ENCODE measurements at places on chromosomes 7 and 10.

- DNase-seq = no peak
Observed at GRCh38 chr10:6999232-6999925, 411.5 kb downstream of the SFMBT2 start.

- DNase-seq = no peak
Observed at GRCh38 chr7:151814400-151815009, 62.4 kb downstream of the PRKAG2 start.

GRCh38 chr7:29557954-29558353, 5.7 kb upstream of the PRR15 start:
- DNase-seq = no peak

GRCh38 chr7:37488163-37488764, 39.6 kb upstream of the ELMO1 start:
- no peak for DNase-seq

DNA sequence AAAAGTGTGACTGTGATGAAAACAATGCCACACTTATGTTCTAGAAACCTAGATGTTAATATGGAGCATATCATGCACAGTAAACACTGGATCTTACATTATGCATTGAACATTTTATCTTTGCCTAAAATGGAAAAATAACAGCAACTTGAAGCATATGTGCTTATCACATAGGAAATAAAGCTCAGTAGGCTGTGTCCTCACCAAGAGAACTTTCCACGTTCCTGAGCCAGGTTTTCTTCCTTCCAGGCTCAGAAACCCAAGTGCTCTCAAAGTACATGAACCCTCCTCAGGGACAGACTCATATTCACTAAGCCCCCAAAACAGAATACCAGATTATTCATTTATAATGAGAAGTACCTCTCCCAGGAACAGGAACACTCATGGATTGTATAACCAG, 79.4 kb upstream of the PRKAR2B start:
- DNase-seq = no peak

GRCh38 chr10:101466016-101466912, 112.3 kb downstream of the BTRC start:
- no peak for DNase-seq

- no peak for DNase-seq
Observed at GRCh38 chr7:424961-425793, 94.5 kb downstream of the PDGFA start.

DNA sequence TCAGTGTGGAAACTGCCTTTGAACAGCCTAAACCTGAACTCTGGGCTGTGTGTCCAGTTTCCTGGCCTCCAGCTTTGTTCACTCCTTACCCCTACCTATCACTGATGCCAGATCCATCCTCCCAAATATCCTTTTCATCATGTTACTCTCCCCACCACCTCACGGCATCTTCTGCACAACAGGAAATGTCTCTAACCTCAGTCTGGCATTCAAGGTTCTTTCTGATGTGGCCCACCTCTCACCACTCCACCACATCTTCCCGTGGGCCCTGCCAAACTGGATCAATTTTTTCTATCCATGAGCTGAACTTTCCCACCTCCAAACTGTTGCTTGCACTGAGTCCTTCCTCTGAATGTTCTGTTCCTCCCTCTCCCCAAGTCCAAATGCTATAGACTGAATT, 35.8 kb upstream of the MAP3K8 start:
- DNase-seq = no peak

- no peak for DNase-seq
Observed at GRCh38 chr10:75150656-75151055, 39.2 kb downstream of the SAMD8 start.

DNA sequence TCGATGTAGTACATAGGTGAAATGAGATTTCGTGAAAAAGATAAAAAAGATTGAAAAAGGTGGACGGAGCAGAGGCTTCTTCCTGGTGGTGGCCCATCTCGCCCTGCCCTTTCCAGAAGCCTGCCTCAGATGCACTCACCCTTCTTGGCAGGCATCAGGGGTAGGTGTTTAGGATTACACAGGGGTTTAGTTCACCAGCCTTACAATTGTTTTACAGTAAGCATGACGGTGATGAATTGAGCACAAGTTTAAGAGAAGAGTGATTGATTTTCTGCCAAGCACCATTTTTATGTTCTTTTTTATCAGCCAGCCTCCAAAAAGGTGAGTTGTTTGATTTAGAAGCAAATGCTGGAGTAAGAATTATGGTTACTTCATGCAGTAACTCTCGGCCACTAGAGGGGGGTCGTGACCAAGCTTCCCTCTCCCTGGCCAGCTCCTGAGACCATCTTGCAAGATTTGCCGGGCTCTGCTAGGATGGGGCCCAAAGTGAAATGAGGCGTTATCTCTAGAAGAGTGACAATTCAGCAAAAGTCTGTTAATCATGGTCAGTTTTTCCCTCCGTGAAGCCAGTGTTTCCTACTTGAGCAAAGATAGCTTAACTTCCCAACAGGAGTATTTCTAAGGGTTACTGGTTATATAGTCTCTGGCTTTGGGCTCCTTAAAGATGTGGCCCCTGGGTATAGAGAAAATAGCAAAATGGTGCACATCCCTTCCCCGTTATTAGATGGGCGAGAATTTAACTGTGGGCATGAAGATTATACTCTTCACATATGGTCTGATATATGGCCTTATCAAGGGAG, 228.8 kb downstream of the BMPER start:
- no peak for DNase-seq

- DNase-seq = peak; percentile 12
Observed at GRCh38 chr10:110305767-110306451, 1.2 kb upstream of the SMNDC1 start.

- no peak for DNase-seq
Observed at GRCh38 chr7:42210333-42210732, 26.7 kb downstream of the GLI3 start.

- DNase-seq = no peak
Observed at GRCh38 chr10:28236591-28236990, 66.3 kb downstream of the MPP7 start.

DNA sequence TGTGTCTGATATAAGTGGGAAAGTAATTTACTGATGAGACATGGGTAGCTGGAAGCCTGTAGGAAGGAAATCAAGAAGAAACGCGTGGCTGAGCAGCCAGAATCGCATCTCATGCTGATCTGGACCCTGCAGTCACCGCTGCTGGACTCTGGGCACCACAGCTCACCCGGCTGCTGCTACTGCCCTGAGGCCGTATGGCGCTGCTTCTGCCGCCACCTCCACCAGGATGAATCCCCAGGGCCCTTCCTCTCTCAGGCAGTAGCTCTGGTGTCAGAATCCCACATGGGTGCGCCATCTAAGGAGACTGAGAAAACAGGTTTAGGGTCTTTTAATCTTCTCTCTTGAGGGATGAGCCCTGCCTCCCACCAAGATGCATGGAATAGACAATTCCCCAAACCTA, 70.3 kb upstream of the AGK start:
- DNase-seq = no peak

Data from T-helper 9 cell (primary cell).